ENCODE measurements at places on chromosomes 5 and 9. TPM values are rescaled to one million over a fixed set of nuclear protein-coding genes. Genes with fewer than 3 reads are reported as not detected.

DNA sequence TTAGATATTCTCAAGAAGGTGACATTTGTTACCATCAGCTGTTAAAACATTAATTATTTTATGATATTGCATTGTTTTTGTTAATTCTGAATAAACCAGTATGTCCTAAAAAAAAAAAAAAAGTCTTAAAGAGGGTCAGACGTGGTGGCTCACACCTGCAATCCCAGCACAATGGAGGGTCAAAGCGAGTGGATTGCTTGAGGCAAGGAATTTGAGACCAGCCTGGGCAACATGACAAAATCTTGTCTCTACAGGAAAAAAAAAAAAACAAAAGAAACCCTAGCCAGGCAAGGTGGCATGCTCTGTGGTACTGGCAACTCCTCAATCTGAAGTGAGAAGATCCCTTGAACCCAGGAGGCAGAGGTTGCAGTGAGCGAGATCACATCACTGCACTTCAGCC lies 46.8 kb downstream of the CYLC2 start:
- H3K4me3 ChIP-seq = no peak overlapping the region
- H3K4me1 ChIP-seq = no peaks in the 10 kb centered on the region
- no peak for DNase-seq
- no peaks in the 10 kb centered on the region for H3K36me3 ChIP-seq

DNA sequence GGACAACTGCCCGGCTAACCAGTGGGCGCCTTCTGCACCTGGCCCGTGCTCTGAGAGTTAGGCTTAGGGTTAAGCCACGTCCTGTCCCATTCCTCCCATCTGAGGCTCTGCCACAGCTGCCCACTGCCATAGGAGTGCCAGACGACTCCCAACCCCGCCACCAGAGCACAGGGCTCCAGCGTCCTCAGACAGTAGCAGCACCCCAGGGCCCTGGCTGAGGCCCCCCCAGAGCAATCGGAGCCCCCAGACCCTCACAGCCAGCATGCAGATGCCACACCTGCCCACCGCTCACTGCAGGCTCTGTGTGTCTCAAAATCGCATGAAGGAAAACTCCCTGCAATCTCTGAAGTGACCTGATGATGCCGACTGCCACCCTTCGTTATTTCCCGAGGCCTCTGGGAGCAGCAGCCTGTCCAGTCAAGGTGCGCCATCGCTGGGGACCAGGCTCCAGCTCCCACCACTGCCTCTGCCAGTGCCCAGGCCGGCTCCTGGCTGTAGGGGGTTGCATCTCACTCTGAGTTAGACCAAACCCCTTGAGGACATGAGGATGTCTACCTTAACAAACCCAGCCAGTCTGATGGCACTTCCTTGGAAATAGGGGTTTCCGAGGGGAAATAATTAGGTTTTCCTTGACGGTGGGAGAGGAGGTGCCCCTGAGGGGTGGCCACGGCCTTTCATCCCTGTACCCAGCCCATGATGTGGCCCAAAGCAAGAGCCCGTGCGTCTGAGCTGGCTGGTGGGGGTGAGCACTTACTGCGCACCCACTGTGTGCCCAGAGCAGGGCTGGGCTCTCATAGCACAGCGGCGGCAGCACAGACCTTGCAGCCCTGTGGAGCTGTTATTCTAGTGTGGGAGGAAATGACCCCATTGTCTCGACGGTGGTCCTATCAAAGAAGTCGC lies 58.0 kb upstream of the RNF130 start:
- no peak overlapping the region for H3K27ac ChIP-seq
- H3K4me1 ChIP-seq = no peaks in the 10 kb centered on the region
- H3K36me3 ChIP-seq = no peaks in the 10 kb centered on the region
- H3K27me3 ChIP-seq = peaks cover 14% of the 10 kb centered on the region

Gene CAVIN4
- 1.3 TPM for total RNA-seq

Gene OR2S2
- total RNA-seq = not detected

Gene RXFP3
- total RNA-seq = not detected

DNA sequence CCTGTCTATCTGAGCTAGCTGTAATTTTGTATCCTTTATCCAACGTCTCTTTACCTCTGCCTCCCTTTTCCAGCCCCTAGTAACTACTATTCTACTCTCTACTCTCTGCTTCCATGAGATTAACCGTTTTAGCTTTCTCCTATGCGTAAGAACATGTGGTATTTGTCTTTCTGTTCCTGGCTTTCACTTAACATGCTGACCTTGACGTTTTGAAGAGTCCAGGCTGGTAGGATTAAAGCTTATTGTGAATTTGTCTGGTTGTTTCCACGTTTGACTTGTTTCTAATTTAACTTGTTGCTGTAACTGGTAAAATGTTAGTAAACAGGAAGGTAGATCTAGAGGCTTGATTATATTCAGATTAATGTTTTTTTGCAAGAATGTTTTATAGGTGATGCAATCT lies 385.3 kb downstream of the PSAT1 start:
- no peaks in the 10 kb centered on the region for H3K36me3 ChIP-seq
- no peaks in the 10 kb centered on the region for H3K4me1 ChIP-seq
- H3K27me3 ChIP-seq = no peaks in the 10 kb centered on the region
- DNase-seq = no peak

DNA sequence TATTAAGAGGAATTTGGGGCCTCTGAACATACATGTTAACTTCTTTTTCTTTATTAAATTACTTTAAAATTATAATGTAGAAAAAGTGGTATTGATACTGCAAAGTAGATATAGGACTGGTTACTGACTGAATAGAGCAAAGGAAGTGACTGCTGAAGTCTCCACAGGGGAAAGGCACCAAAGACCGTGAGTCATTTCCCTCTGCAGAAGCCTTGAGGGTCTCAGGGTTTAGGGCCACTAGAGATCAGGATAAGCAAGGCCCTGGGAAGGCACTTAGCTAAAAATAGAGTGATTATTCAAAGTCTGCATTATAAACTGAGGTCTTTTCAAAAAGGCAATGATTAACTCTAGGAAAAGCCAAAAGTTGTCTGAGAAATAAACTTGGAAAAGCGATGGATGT lies 44.7 kb upstream of the ITGA1 start:
- H3K4me1 ChIP-seq = peaks cover 19% of the 10 kb centered on the region
- H3K27ac ChIP-seq = peak overlapping the region; percentile 18
- no peaks in the 10 kb centered on the region for H3K36me3 ChIP-seq

GRCh38 chr9:131304676-131305355 lies 15.3 kb downstream of the PLPP7 start:
- no peaks in the 10 kb centered on the region for H3K36me3 ChIP-seq

GRCh38 chr5:38608874-38609273 lies 52.4 kb upstream of the LIFR start:
- no peaks in the 10 kb centered on the region for H3K36me3 ChIP-seq
- H3K27ac ChIP-seq = no peak overlapping the region
- no peak overlapping the region for H3K4me3 ChIP-seq
- peaks cover 6% of the 10 kb centered on the region for H3K4me1 ChIP-seq
- H3K27me3 ChIP-seq = no peaks in the 10 kb centered on the region

DNA sequence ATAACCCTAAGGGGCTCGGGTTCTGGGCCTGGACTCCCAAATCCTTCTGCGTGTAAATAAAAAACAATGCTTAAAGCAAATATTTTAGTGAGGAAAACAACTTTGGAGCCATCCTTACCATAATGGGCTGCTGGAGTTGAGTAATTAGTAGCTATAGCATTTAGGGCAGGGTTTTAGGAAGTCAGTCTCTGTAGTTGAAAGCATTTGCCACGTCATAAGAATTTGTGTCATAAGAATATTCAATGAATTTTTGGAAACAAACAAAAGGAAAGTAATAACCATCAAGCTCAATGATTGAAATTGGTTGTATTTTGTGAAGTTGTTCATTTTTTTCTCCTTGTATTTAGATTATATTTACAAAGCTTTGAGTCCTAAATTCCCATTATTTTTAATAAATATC lies 114.8 kb upstream of the ELL2 start:
- H3K4me3 ChIP-seq = no peak overlapping the region
- H3K27me3 ChIP-seq = no peaks in the 10 kb centered on the region
- H3K27ac ChIP-seq = no peak overlapping the region
- no peaks in the 10 kb centered on the region for H3K4me1 ChIP-seq

GRCh38 chr9:87227456-87227855 lies 270.2 kb upstream of the DAPK1 start:
- H3K27ac ChIP-seq = no peak overlapping the region

Gene OMD
- 6.5 TPM for total RNA-seq

- H3K27me3 ChIP-seq = peaks cover 11% of the 10 kb centered on the region
- H3K4me3 ChIP-seq = peak overlapping the region; percentile 79
- H3K4me1 ChIP-seq = peaks cover 20% of the 10 kb centered on the region
- peak; percentile 81 for DNase-seq
- H3K36me3 ChIP-seq = no peaks in the 10 kb centered on the region
- H3K27ac ChIP-seq = peak overlapping the region; percentile 68
Observed at GRCh38 chr9:34375901-34376595, 650 bp downstream of the MYORG start.

Gene FOXD4L4
- 0.23 TPM for total RNA-seq

GRCh38 chr9:136485049-136486045 lies 2.5 kb upstream of the SEC16A start:
- H3K4me3 ChIP-seq = no peak overlapping the region
- no peak overlapping the region for H3K27ac ChIP-seq
- peak; percentile 91 for DNase-seq
- H3K4me1 ChIP-seq = peaks cover 23% of the 10 kb centered on the region

Gene TPPP
- total RNA-seq = 16.1 TPM

Gene GABRP
- total RNA-seq = not detected

Gene SKP1
- total RNA-seq = 234 TPM

GRCh38 chr5:36585701-36586100 lies 20.7 kb upstream of the SLC1A3 start:
- H3K27ac ChIP-seq = no peak overlapping the region
- DNase-seq = no peak
- no peaks in the 10 kb centered on the region for H3K36me3 ChIP-seq
- H3K4me3 ChIP-seq = no peak overlapping the region
- no peaks in the 10 kb centered on the region for H3K4me1 ChIP-seq

DNA sequence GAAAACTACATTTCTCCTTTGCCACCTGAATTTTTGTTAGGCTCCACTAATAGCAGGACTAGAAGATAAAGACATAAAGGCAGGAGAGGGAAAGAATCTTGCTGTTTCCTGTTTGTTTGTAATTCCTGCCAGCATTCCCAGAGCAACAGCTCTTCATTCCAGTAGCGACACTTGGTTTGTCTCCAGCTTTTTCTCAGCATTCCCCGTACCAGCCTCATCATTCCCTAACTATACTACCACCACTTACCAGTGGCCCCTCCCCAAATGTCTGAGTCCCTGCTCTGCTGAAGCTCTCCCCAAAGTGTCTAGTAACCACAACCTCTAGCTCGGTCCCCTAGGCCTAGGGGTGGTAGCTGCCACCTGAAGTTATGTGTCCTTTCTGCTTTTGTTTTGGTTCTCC lies 18.6 kb downstream of the CETN3 start:
- no peaks in the 10 kb centered on the region for H3K4me1 ChIP-seq
- DNase-seq = no peak
- H3K27me3 ChIP-seq = no peaks in the 10 kb centered on the region
- peaks cover under 1% of the 10 kb centered on the region for H3K36me3 ChIP-seq
- no peak overlapping the region for H3K4me3 ChIP-seq

DNA sequence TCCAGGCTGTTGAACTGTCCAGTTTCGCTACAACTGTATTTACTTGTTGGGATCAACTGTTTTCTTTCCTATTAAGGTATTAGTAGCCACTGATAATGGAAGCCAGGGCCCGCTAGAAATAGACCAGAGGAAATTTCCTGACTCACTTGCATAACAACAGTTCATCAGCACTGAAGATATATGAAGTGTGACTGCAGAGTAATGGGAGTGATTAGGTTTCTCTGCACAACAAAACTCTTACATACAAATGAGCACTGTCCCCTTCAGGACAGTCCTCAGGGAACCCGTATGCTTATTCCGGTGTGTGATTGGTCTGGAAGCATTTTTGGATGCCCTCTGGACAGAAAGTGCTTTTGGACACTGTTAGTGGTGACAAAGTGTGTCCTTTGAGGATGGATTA lies 55.3 kb downstream of the LIX1 start:
- no peak overlapping the region for H3K27ac ChIP-seq
- no peaks in the 10 kb centered on the region for H3K36me3 ChIP-seq
- no peak overlapping the region for H3K4me3 ChIP-seq
- no peaks in the 10 kb centered on the region for H3K4me1 ChIP-seq
- no peak for DNase-seq

Gene KIF12
- 6.2 TPM for total RNA-seq

Gene SPINK13
- total RNA-seq = not detected

DNA sequence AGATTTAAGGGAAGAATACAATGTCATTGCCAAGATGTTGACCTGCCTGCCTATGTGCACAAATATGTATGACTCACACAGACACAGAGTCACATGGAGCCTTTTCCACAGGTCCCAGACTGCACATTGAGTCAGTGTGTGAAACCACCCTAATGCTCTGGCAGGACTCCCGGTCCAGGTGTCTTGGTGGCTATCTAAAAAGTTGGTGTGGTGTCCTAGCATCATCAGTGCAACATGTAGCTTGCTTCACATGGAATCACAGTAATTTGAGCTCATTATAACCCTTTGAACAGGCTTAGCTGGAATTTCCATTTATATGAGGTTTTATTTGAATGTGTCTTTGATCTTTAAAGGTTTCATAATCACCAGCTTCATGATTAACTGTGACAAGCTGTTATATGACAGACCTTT lies 10.7 kb downstream of the IFNA5 start:
- H3K4me1 ChIP-seq = no peaks in the 10 kb centered on the region
- no peaks in the 10 kb centered on the region for H3K27me3 ChIP-seq
- H3K36me3 ChIP-seq = no peaks in the 10 kb centered on the region
- no peak overlapping the region for H3K27ac ChIP-seq

DNA sequence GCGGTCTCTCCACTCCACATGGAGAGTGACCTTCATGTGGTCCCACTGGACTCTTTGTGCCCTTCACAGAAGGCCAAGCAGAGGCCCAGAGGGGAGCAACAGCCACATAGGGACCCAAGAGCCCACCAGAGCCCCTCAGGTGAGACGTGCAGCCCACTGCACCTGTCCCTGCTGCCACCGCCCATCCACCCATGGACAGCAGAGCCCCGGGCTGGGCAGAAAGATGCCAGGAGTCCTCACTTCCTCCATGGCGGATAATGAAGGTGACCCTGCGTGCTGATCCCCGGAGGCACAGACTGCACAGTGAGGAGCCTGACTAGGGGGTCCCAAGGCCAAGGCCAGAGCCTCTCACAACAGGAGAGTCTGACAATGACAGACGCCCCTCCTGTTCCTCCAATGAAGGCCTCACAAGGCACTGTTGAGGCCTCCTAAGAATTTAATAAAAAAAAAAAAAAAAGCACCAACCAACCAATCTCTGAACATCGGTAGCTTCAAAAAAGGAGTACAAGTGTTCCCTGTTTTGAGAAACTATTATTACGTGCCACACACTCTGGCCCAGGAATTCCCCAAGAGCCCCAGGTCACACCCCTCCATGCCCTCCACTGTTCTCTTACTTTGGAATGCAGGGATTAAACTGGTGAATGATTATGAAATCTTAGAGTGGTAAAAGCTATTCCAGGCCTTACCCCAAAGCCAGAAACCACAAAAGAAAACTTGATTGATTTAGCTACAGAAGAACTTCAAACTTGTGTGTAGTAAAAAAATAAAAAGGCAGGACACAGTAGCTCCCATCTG lies 2.8 kb upstream of the PPP1R26 start:
- H3K4me3 ChIP-seq = no peak overlapping the region
- H3K4me1 ChIP-seq = peaks cover 19% of the 10 kb centered on the region
- peak overlapping the region; percentile 58 for H3K27ac ChIP-seq
- H3K27me3 ChIP-seq = no peaks in the 10 kb centered on the region
- no peak for DNase-seq

Gene SOHLH1
- total RNA-seq = not detected

- no peak overlapping the region for H3K27ac ChIP-seq
- no peaks in the 10 kb centered on the region for H3K4me1 ChIP-seq
- no peak for DNase-seq
- no peaks in the 10 kb centered on the region for H3K27me3 ChIP-seq
- no peak overlapping the region for H3K4me3 ChIP-seq
Observed at GRCh38 chr5:34891981-34892380, 23.3 kb downstream of the RAD1 start.

Gene C7
- 302 TPM for total RNA-seq
